ENCODE measurements at places on chromosomes 4 and X.

DNA sequence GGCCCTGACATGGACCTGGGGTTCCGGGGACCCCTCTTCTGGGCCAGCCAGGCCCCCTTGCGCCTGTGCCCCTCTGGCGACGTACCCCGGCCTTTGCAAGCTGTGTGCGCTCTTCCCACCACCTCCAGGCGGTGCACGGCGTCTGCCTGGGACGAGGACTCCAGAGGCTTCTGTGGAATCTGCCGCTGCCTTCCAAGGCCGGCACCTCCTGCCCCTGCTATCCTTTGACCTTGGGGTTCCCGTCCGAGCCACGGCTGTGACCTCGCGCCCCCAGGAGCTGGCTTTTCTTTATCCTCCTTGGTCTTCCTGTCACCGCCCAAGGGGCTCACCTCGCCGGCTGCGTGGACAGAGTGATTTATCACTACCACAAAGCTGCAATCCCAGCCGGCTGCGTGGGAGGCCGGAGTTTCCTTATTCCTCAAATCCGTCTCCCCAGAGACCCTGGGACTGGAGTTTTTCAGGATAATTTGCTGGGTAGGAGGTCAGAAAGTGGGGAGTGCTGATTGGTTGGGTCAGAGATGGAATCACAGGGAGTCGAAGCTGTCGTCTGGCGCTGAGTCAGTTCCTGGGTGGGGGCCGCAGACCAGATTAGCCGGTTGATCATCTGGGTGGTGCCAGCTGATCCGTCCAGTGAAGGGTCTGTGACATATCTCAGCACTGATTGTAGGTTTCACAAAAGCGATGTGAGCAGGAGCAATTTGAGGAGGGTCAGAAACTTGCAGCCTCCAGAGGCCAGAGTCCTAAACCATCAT is 19.8 kb upstream of the PLCXD1 start:
- no peak for DNase-seq

DNA sequence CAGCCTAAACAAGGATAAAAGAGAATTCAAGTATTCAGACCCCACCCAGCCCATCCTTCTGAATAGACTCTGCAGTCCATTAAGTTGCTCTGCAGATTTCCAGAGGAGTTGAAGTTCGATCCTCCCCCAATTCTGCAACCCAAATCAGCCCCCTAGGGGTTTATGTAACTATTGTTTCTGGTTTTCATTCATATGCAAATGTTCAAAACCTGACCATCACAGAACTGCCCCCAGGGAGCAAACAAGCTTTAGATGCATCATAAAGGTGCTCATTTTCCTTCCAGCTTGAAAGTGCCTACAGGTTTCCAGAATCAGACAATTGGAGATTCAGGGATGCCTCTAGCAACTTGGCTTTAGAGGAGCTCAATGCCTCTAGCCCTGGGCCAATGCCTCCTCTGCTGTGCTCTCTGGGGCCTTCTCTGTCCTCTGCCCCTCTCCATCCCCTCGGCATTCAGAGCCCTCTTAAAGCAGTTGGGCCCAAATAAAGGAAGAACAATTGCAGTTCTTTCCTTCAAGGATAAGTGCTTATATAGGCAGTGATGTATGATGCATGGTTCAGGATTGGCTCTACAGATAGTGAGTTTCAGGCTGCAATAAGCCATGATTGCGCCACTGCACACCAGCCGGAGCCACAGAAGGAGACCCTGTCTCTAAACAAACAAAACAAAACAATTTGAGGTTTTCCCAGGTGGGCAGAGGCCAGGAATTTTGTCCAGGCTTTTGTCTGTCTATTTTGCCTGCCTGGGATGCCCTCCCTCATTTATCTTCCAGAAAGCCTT is 23.5 kb upstream of the SPINK2 start:
- DNase-seq: peak; percentile 71

DNA sequence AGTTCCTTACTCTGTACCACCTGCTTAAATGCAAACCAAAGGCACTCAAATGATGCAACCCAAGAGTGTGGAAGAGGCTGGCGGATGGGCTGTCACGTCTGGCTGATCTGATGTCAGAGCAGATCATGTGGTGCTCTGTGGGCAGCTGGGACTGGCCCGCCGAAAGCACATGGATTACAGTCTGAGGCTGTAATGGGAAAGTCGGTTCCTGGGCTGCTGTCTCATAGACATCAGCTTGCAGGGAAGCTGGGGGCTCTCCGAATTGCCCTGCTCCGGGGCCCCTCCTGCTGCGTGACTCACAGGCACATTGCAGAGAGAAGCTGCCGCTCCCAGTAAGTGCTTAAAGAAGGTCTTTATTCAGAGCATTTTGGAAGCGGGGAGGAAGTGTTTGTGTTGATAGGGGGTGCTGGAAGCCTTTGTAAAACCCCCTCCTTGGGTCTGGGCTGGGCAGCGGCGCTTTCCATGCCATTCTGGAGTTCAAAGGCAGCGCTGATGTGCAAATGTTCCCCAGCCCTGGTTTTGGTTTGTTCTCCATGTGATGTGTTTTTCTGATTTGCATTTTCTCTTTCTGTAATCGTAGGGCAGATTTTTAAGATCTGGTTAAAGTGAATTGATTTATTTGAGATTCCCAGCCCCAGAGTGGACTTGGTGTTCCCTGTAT is 181.1 kb downstream of the LARP7 start:
- peak; percentile 84 for DNase-seq

DNA sequence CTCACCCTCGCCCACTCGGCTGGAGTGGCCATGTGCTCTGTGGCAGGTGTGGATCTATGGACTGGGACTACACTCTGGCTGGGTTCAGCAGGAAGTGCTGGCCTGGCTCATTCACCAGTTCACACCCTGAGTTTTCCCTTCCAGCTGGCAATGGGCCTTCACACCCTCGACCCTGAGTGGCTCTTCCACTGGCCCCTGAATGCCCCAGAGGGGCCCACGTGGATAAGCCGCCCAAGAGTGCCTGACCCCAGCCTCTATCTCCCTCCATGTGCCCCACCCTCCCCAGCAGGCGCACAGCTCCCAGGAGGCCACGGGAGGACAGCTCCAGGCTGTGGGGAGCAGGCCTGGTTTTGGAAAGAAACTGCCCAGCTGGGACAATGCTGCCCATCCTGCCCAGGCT is 234.1 kb downstream of the AFAP1 start:
- DNase-seq: no peak

DNA sequence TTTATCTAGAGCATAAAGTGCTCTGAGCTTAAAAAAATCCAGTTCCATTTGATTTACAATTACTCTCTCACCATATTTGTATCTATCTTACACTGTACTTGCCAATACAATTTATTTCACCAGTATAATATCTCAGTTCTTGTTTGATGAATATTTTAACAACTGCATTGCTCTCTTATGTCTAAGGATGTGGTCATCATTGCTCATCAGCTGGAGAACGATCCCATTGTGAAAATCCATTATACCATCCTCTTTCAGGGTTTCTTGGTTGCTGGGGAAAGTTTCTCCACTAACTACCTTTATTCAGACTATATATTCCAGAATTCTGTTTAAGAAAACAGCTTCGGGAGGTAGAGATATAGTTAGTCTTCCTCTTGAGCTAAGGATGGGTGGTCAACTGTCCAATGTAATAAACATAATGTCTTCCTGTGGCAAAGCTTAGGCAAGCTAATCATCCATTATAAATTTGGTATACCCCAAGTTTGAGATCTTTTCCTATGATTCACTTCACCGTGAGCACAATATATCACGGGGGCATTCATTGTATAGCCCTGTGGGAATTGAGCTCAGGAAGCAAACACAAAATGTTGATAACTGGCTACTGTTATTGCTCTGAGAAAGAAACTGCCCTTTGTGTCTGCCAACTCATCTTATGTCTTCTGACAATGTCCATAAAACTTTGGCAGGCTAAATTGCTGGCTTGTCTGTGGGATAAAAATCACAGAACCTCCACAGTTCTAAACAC is 2361.9 kb downstream of the ARAP2 start:
- no peak for DNase-seq

GRCh38 chr4:13918110-13918509 is 290.6 kb upstream of the BOD1L1 start:
- no peak for DNase-seq

- DNase-seq: no peak
Measured at GRCh38 chr4:1300466-1301455, 11.1 kb downstream of the MAEA start.

GRCh38 chrX:15860921-15861320 is 6.3 kb upstream of the AP1S2 start:
- DNase-seq: no peak

DNA sequence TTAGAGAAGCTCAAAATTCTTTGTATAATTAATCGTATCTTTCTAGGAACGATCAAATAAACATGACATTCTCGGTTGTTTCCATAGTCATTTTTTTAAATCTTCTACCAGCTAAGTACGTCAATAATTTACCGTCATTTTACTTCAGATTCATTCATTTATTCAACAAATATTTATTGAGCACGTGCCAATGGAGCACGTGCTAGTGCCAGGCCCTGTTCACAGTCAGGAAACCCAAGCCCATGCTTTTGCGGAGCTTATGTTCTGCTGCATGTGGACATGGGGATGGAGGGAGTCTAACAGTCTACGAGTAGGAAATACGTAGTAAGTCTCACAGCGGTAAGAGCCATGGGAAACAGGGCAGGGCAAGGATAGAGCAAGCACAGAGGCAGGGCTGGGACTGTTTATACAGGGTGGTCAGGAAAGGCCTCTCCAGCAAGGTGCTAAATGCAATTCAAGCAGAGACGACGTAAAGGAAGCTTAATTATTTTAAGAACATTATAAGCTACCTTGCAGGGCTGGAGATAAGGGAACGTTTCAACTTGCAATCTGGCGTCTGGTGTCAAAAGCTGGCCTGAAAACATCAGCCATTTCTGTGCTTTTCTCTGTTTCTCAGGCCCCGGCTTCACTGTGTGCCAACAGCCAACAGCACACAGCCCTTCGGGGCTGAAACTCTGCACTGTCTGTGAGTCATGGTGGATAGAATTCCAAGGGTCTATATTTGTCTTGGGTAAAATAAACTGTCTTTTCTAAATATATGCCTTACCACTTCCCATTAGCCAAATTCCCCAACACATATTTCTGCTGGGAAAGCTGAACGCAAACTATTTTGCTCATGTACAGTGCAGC is 517.1 kb upstream of the ZFP42 start:
- DNase-seq: no peak

GRCh38 chr4:148831945-148832344 is 389.7 kb upstream of the NR3C2 start:
- DNase-seq: no peak

GRCh38 chr4:164924670-164925238 is 47.8 kb downstream of the APELA start:
- no peak for DNase-seq

- peak; percentile 8 for DNase-seq
Measured at GRCh38 chr4:866761-867390, 40.9 kb upstream of the CPLX1 start.

DNA sequence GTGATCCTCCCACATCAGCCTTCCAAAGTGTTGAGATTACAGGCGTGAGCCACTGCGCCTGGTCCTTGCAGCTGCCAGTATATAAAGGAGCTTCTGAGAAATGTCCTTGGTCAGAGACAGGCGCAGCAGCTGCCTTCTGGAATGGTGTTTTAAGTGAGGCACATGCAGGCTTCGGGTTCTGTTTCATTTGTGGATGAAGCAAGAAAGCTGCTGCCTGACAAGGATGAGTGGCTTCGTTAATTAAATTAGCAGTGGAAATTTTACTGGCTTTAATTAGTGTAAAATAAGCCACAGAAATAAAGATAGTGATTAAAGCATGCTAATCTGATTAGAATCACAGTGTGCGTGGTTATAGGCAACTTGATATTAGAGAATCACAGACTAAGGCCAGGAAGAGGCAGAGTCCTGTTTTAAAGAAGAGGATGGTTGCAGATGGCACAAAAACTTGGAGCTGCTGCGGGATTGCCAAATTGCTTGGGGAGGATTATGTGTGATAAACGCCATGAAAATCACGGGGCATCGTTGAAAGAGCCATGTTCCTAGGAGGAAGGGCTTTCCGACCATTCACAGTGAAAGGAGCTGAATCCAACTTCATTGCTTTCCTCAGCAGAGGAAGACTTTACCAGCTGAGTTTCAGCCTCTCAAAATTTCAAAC is 348.4 kb upstream of the FAT1 start:
- no peak for DNase-seq

DNA sequence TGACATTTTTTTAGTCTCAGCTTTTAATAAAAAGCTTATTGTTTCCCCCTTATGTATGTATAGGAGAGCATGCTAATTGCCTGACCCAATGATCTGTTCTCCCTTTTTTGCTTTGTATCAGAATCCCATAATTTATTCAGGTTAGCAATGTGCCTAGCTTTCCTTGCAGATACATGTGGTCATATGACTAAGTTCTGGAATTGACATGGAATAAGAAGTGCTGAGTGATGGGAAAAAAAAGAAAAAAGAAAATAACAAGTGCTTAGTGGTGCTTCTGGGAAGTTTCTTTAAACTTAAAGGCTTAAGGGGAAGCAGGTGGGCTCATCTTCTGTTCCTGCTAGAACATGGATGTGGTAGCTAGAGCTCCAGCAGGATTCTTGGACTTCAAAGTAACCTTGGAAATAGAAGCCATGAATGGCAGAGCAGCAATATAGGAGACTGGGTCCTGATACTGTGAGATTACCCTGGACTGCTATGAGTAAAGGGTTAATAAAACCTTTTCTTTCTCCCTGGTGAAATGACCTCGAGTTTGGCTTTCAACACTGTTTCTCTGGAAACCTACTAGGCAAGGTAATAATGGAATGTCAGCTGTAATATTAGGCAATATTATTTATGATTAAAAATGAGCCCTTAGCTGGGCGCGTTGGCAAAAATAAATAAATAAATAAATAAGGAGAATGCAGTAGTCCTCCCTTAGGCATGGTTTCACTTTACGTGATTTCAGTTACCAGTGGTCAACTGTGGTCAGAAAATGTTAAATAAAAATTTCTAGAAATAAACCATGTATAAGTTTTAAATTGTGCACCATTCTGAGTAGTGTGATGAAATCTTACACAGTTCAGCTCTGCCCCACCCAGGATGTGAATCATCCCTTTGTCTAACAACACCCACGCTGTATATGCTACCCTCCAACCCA is 16.7 kb upstream of the RBM41 start:
- DNase-seq: no peak

GRCh38 chr4:169124661-169125060 is 114.6 kb upstream of the CBR4 start:
- no peak for DNase-seq

DNA sequence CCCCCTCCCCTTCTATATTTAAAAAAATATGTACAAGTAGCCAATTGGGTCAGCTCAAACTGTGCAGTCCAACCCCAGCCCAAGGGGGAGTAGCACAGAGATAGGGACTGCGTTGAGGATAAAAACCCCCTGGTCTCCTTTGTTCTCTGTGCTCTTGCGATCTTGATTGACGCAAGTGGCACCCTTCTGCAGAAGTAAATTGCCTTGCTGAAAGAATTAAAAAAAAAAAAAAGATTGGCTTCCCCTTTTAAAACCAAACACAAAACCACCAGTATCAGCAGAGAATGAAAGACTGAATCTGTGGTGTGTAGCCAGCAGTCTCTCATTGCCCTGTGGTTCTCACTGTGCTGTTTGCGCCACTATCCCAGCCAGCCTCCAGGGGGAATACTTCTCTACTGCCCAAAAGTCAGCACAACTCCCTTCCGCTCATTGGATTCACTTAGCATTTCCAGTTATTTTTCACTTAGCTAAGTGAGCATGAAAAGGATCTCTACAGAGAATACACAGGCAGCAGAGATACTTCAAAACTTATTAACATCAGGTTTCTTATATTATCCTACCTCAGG is 29.7 kb downstream of the MANBA start:
- peak; percentile 40 for DNase-seq

Measured in iPS-NIHi11 (cell line).